Activated naive CD8-positive, alpha-beta T cell treated with anti-CD3 and anti-CD28 coated beads, Interleukin-2, amount 10 ng/mL, durations not matched to agents 7 days and 5 days (primary cell): ENCODE measurements at places on chromosomes 11 and 22. TPM values are rescaled to one million over a fixed set of nuclear protein-coding genes. Genes with fewer than 3 reads are reported as not detected.

GRCh38 chr22:33240888-33241475 lies 182.8 kb upstream of the SYN3 start:
- H3K4me1 ChIP-seq = no peaks in the 10 kb centered on the region
- no peaks in the 10 kb centered on the region for H3K27me3 ChIP-seq
- no peaks in the 10 kb centered on the region for H3K36me3 ChIP-seq
- no peak for DNase-seq
- no peak overlapping the region for H3K27ac ChIP-seq

- H3K4me3 ChIP-seq = peak overlapping the region; percentile 79
- peaks cover 30% of the 10 kb centered on the region for H3K27me3 ChIP-seq
- peaks cover 6% of the 10 kb centered on the region for H3K36me3 ChIP-seq
- no peak overlapping the region for H3K27ac ChIP-seq
These were observed 922 bp downstream of the CRACR2B start for GRCh38 chr11:828506-829175.

DNA sequence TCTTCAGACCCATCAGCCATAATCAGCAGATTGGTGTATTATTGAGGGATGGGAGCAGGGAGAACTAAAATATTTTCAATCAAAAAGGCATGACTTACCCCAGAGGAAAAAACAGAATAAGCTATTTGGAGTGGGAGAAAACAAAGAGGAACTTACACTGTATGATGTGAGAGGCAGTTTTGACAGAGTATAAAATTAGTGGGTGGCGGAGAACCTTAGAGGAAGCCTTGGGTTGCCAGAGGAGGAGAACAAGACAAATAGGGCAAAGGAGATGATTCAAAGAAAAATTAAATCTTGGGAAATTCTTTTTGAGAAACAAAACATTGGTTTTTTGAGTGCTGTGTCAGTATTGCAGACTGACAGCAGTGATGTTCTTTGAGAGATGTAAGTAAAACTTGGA lies 285.0 kb downstream of the C11orf87 start:
- no peaks in the 10 kb centered on the region for H3K27me3 ChIP-seq
- no peaks in the 10 kb centered on the region for H3K36me3 ChIP-seq
- H3K4me1 ChIP-seq = no peaks in the 10 kb centered on the region
- H3K27ac ChIP-seq = no peak overlapping the region

DNA sequence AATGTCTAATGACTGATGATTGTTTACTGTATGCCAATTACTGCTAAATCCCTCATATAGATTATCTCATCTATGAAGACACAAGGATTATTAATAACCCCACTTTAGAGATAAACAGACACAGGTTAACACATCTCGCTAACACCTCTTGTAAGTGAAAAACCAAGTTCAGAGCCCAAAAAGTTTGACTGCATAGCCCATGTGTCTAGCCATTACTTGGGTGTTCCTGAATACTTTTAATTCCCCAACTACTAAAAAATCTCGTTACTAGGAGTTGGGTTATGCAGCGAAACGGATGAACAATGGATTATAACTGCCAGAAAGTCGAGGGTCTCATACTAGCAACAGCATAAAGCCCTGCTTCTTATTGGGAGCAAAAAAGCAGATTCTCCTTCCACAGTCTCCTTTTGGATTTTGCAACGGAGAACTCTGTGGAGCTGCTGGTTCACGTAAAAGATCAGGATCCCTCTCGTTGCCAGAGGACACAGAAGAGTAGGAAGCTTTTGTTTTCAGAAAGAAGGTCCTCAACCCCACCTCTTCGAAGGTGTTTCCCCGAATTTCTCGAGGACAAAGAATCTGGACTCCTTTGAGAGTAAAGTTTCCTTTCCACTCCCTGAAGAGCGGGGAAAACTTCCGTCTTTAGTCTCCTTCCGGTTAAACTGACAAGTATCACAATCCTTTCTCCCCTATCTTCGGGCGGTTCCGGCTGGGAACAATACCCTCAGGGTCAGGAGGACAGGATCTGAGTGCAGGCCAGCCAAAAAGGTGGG lies 979 bp downstream of the ZBED5 start:
- peaks cover 31% of the 10 kb centered on the region for H3K36me3 ChIP-seq
- no peaks in the 10 kb centered on the region for H3K27me3 ChIP-seq
- DNase-seq = no peak
- peak overlapping the region; percentile 100 for H3K27ac ChIP-seq
- H3K4me1 ChIP-seq = peaks cover 23% of the 10 kb centered on the region

GRCh38 chr11:133934599-133935550 lies 21.9 kb downstream of the IGSF9B start:
- no peaks in the 10 kb centered on the region for H3K27me3 ChIP-seq
- peaks cover 12% of the 10 kb centered on the region for H3K4me1 ChIP-seq
- peaks cover 26% of the 10 kb centered on the region for H3K36me3 ChIP-seq
- DNase-seq = no peak

GRCh38 chr11:9385327-9385899 lies 961 bp downstream of the IPO7 start:
- H3K27me3 ChIP-seq = no peaks in the 10 kb centered on the region
- H3K4me1 ChIP-seq = peaks cover 20% of the 10 kb centered on the region
- no peak for DNase-seq
- H3K36me3 ChIP-seq = peaks cover 8% of the 10 kb centered on the region
- H3K27ac ChIP-seq = peak overlapping the region; percentile 89

GRCh38 chr11:27770576-27770975 lies 70.3 kb upstream of the BDNF start:
- H3K27ac ChIP-seq = no peak overlapping the region
- no peak for DNase-seq
- no peaks in the 10 kb centered on the region for H3K27me3 ChIP-seq
- no peaks in the 10 kb centered on the region for H3K4me1 ChIP-seq

DNA sequence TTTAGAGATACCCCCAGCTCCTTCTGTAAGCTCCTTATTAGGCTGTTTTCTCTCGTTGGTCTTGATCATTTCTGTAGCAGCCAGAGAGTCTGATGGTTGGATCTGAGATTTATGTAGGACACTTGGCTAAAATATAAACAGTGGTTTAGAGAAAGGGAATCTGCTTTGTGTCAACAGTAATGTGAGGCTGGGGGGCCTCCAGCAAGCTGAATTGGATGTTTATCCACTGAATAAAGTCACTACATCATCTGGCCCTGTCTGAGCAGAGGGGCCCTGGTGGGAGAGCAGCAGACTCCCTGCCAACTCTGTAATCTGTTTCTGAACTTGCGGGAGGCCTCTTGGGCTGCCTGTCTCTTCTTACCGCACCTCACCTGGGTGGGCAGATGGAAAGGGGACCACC lies 328.5 kb upstream of the PLET1 start:
- no peaks in the 10 kb centered on the region for H3K36me3 ChIP-seq
- DNase-seq = no peak
- H3K27me3 ChIP-seq = peaks cover 6% of the 10 kb centered on the region
- no peaks in the 10 kb centered on the region for H3K4me1 ChIP-seq
- H3K4me3 ChIP-seq = no peak overlapping the region

DNA sequence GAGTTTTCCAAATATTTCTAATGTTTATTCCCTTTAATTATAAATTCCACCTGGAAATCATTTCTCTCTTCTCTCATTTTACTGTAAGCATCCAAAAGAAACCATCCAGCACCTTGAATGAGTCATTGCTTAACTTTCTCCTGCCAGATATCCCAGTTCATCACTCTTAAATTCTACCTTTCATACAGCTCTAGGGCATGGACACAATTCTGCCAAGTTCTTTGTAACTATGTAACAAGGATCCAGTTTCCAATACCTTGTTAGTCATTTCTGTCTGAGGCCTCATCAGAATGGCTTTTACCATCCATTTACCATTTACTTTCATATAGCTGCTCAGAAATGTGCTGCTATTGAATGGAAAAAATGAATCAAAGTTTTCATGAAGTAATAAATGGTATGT lies 455.4 kb upstream of the TENM4 start:
- H3K4me3 ChIP-seq = no peak overlapping the region
- H3K36me3 ChIP-seq = no peaks in the 10 kb centered on the region
- H3K4me1 ChIP-seq = no peaks in the 10 kb centered on the region

- peaks cover 1% of the 10 kb centered on the region for H3K27me3 ChIP-seq
- no peaks in the 10 kb centered on the region for H3K36me3 ChIP-seq
- no peak overlapping the region for H3K4me3 ChIP-seq
- DNase-seq = no peak
- H3K4me1 ChIP-seq = no peaks in the 10 kb centered on the region
- no peak overlapping the region for H3K27ac ChIP-seq
These were observed 694.8 kb upstream of the CCDC179 start for GRCh38 chr11:23555085-23555484.

- peak overlapping the region; percentile 42 for H3K4me3 ChIP-seq
- no peaks in the 10 kb centered on the region for H3K36me3 ChIP-seq
- H3K4me1 ChIP-seq = peaks cover 10% of the 10 kb centered on the region
- peaks cover 29% of the 10 kb centered on the region for H3K27me3 ChIP-seq
- no peak overlapping the region for H3K27ac ChIP-seq
- no peak for DNase-seq
These were observed 53.8 kb upstream of the CAPRIN1 start for GRCh38 chr11:33997584-33998251.

- H3K4me3 ChIP-seq = no peak overlapping the region
- H3K27ac ChIP-seq = no peak overlapping the region
- DNase-seq = no peak
- H3K4me1 ChIP-seq = no peaks in the 10 kb centered on the region
- no peaks in the 10 kb centered on the region for H3K36me3 ChIP-seq
These were observed 130.7 kb upstream of the NECTIN1 start for GRCh38 chr11:119859684-119860083.

GRCh38 chr22:40243891-40244290 lies 66.2 kb downstream of the TNRC6B start:
- peak overlapping the region; percentile 68 for H3K27ac ChIP-seq
- H3K36me3 ChIP-seq = peaks cover 21% of the 10 kb centered on the region
- peak overlapping the region; percentile 60 for H3K4me3 ChIP-seq
- no peaks in the 10 kb centered on the region for H3K27me3 ChIP-seq

GRCh38 chr11:94876222-94876621 lies 97.1 kb downstream of the CWC15 start:
- H3K4me3 ChIP-seq = peak overlapping the region; percentile 65
- peaks cover 12% of the 10 kb centered on the region for H3K4me1 ChIP-seq
- peak overlapping the region; percentile 61 for H3K27ac ChIP-seq
- no peaks in the 10 kb centered on the region for H3K36me3 ChIP-seq
- H3K27me3 ChIP-seq = peaks cover 2% of the 10 kb centered on the region

The LMO1 gene
- total RNA-seq = not detected

The MRGPRE gene
- total RNA-seq = not detected

The TUBA8 gene
- total RNA-seq = 3.7 TPM

The GVQW3 gene
- 4.5 TPM for total RNA-seq

The SAAL1 gene
- total RNA-seq = 24.0 TPM

The RIMBP3B gene
- 0.89 TPM for total RNA-seq

The SLC37A2 gene
- total RNA-seq = 3.5 TPM

The P2RY6 gene
- not detected for total RNA-seq

The ROBO4 gene
- not detected for total RNA-seq

The OR10D3 gene
- total RNA-seq = not detected

The GAL gene
- not detected for total RNA-seq

The IL17REL gene
- total RNA-seq = not detected

The SHANK3 gene
- total RNA-seq = 0.06 TPM
